Stimulated activated CD8-positive, alpha-beta memory T cell treated with anti-CD3 and anti-CD28 coated beads, Interleukin-4, amount 100 ng/mL, for 4 hours (primary cell): ENCODE measurements at places on chromosomes 5 and 9.
A peak's percentile ranks its signal among the peaks of the same experiment; 100 is the strongest.

- DNase-seq = no peak
These were observed 40.0 kb downstream of the MTREX start for GRCh38 chr5:55347786-55348185.

- no peak for DNase-seq
These were observed 84.5 kb downstream of the NRG2 start for GRCh38 chr5:139958432-139959148.

GRCh38 chr5:81401266-81401665 lies 7.3 kb upstream of the ACOT12 start:
- DNase-seq = no peak

- no peak for DNase-seq
These were observed 59.8 kb downstream of the LMNB1 start for GRCh38 chr5:126836778-126837177.

GRCh38 chr5:171773106-171773505 lies 12.5 kb upstream of the SMIM23 start:
- DNase-seq = no peak

DNA sequence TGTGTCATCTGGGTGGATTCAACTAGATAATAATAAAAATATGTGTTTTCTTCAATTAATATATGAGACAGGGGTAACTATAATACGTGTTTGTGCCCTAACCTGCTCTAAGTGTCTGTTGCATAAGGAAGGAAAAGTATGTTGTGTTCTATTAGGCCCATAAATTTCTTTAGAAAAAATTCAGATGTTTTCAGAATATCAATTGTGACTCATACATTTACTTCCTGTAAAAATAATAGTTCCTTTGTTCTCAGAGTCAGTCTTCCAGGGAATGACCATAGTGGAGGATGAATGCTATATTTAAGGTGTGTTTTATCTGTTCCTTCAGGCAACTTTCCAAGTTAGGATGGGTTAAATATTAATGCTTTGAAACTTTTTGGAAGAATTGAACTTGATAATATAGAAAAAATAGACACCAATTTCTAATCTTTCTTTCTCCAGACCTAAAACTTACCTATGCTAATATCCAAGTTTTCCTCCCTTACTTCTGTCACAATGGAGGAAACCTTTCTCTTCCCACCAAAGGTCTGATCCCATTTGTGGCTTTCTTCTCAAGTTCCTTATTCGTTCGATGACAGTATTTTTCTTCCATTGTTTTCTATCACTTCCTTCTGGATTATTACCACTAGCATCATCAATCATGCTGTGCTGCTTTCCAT lies 49.9 kb downstream of the ISL1 start:
- DNase-seq = no peak

- DNase-seq = no peak
These were observed 689.4 kb upstream of the WWC1 start for GRCh38 chr5:167602067-167602466.

DNA sequence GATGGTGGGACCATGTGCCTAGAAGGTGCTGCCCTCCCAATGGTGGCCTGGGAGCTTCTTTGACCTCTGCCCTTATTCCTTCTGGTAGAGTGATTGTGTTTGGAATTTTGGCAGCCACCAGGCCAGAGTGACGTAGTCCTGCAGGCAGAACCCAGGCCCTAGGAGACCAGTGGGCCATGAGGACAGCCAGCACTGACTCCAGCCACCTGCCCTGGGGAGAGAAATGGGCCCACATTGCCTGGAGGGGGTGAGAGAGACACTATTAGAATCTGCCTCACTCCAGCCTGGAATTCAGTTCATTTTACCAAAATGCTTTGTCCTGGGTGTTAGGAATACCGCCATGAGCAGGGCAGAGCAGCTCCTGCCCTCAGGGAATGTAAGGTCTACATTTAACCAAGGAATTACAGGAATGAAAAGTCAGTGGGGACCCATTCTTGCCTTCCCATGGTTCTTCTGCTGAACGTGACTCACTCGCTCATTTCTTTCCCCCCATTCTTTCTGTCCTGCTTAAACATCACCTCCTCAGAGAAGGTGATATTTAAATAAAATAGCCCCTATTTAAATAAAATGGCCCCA lies 5.5 kb upstream of the COL27A1 start:
- no peak for DNase-seq

DNA sequence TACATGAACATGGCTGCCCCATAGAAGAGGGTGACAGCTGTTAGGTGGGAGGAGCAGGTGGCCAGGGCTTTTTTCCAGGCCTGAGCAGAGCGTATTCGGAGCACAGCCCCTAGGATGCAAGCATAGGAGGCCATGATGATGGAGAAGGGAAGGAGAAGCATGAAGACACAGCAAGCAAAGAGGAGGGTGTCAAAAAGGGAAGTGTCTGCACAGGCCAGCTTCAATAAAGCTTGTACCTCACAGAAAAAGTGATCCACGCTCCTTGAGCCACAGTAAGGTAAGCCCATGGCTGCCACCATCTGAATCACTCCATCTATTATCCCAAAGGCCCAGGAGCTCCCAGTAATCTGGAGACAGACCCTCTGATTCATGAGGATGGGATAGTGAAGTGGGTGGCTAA lies 6.4 kb downstream of the OR2V1 start:
- DNase-seq = no peak

DNA sequence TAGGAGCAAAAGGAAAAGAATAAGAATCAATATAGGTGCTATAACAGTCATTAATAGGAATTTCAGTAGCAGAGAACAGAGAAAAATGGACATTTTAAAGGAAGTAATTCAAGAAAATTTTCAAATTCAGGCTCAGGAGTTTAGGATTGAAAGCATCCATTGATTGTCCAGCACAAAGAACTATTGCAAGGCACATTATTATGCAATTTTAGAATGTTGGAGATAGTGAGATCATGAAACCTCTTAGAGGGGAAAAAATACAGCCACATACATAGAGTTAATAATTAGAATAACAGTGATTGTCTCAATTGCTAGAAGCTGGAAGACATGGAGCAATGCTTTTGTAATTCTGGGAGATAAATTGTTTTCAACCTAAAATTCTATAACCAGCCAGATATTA lies 31.5 kb downstream of the CNTLN start:
- DNase-seq = no peak

DNA sequence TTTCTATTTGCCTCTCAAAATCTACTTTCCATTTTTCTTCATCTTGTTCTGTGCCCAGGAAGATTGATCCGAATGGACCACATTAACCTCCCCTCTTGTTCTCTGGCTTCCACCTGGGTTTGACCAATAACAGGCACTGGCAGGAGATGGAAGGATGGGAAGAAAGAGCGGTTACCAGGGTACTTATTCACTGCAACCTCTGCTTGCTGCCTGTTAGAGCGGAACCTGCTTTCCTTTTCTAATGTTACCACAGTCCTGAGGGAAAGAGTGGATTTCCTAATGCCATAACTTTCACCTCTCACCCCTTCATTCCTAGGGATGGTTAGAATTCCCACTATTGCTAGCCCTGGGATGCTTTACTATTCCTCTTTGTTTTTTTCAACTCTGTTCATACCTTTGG lies 262.1 kb downstream of the RFX3 start:
- no peak for DNase-seq

DNA sequence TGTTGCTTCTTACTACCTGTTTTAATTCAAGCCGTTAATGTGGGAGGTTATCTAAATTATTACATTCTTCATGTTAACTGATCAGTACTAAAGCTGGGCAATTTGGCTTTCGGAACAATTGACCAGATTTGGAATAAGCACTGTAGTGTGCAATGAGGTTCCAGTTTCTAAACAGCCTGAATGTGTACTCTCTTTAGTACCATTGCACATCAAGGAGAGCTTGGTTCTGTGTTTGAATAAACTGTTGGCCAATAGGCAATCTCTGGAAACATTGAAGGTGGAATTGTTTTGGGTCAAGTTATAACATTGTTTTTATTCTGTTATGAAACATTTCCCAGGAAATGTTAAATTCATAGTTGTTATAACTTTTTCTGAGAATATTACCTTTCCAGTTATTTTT lies 105.2 kb downstream of the PBX3 start:
- no peak for DNase-seq

- no peak for DNase-seq
These were observed 4.1 kb upstream of the TLE4 start for GRCh38 chr9:79567671-79568098.

- no peak for DNase-seq
These were observed 69.6 kb downstream of the CCDC171 start for GRCh38 chr9:15622318-15622971.

- peak; percentile 100 for DNase-seq
These were observed at the start of gene NUP214 for GRCh38 chr9:131125288-131126058. Gene NUP214 (plus strand): TSS chr9:131125586. CDS start chr9:131125705, 119 bp downstream.

- no peak for DNase-seq
These were observed 267.9 kb downstream of the COX7C start for GRCh38 chr5:86885489-86886230.

GRCh38 chr9:97518909-97519307 lies 17.4 kb downstream of the TMOD1 start:
- no peak for DNase-seq

- no peak for DNase-seq
These were observed 118.8 kb downstream of the MTX3 start for GRCh38 chr5:79872291-79872690.

DNA sequence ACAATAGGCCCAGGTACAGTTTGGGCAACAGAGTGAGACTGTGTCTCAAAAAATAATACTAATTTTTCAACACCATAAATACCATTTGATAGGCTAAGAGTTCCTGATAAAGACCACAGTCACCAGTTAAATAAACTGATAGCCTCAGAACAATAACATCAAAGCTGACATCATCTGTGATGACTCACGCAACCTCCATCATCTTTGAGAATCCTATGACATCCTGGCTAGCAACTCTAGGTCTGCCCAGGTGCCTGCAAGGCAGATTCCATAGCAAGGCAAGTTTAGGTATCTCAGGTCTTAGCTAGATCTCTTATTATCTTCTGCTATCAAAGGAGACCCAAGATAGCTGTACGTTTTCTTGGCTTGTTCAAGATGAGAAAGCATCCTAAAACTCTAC lies 30.5 kb upstream of the UBAP2 start:
- DNase-seq = no peak

GRCh38 chr5:54832858-54833257 lies 152.5 kb downstream of the ESM1 start:
- DNase-seq = no peak

- no peak for DNase-seq
These were observed 238.2 kb downstream of the NR3C1 start for GRCh38 chr5:143165049-143165880.

GRCh38 chr9:128259156-128259555 lies 16.7 kb downstream of the GOLGA2 start:
- DNase-seq = no peak

DNA sequence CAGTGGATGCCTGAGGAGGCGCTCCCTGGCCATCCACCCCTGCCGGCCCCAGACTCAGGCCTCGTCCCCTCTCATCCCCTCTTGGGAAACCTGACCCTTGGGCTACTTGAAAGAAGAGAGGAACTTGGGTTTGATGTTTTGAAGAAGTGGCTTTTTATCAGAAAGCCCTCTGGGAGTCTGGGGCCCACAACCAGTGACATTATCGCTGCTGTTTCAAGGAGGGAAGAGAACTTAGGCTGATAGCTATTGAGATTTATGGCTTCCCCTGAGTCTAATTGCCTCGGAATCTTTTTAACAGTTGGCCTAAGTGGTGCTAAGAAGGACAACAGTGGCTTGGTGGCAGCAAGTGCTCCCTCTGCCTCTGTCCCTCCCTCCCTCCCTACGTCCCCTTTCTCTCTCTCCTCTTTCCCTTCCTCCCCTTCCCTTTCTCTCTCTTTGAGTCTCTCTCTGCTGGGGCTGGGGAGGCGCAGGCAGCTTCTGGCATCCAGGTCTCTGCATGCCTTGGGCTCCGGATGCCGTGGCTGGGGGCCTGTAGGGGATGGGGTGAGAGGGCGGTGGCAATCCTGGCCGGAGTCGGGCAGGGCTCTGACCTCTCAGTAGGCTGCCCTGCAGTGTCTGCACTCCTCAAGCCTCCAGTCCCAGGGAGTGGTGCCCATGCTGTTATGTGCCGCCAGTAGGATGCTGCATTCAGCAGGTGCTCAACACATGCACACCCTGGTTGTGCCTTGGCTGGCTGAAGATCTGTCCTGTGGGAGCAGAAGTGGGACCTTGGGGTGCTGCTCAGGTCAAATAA lies 49.6 kb upstream of the RXRA start:
- DNase-seq = no peak

- no peak for DNase-seq
These were observed 441.1 kb downstream of the EBF1 start for GRCh38 chr5:158658446-158659230.

DNA sequence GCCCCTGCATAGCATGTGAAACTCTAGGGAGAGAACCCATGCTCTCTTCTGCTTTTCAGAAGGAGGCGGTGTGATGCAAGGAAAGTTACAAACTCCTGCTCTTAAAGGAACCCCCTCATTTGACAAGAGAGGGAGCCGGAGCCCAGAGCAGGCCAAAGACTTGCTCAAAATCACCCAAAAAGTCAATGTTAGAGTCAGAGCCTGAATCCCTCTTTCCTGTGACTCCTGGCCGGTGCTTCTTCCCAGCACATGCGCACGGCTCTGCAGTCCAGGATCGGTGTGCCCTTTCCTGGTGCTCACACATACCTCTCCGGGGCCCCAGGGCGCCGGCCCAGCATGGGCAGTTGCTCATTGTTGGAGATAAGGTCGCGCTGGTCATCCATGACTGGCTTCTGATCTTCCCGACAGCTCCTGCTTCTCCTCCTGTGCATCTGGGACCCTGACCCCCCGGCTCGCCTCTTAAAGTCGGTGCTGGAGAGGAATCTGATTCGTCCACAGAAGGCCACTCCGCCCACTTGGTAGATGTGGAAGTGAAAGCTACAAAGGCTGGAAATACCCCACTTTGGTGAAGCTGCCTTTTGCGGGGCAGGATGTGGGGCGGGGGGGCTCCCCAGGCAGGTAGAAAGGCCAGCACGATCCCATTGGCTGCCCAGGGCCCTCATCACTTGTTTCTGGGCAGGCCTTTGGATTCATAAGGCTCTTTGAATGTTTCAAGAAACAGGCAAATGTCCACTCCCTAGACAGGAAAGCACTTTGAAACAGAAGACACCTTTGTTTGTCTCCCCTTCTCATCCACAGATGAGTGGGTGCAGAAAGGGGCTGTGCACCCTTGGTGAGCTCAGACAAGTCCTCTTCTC lies at the start of gene CD74:
CD74 (minus strand) TSS at position 592 of the 857 bp plus-strand sequence; CDS start at position 431, 161 bp downstream.
- DNase-seq = peak; percentile 90

DNA sequence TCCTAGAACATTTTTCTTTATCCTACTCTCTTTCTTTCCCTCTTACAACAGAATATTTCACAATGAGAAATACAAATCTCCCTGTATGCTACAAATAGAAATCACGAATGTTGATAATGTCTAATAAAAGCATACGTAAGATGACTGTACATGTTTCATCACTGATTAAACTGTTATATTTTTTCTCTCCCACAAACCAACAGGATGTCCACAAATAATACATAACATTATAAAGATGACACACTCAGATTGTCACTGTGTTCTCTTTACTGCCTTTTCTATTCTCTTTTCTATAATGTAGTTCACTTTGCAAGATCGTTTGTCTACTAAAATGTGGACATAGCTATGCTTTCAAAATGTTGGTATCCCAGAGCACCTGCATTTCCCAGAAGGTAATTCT lies 90.7 kb upstream of the PARP8 start:
- no peak for DNase-seq
